Tibial nerve (tissue), 4 donors: ENCODE measurements at places on chromosomes 16 and 17. TPM values are rescaled to one million over a fixed set of nuclear protein-coding genes. Genes with fewer than 3 reads are reported as not detected.

Gene MYL11
- not detected for total RNA-seq

Gene BAIAP3
- total RNA-seq: 2.5 TPM

Gene C1QL1
- 9.8 TPM for total RNA-seq

Gene RPS2
- total RNA-seq: 1,694 TPM

Gene FBXO39
- total RNA-seq: not detected

Gene KRT33A
- not detected for total RNA-seq

Gene HEXIM1
- 27.3 TPM for total RNA-seq

Gene ZNF750
- not detected for total RNA-seq

DNA sequence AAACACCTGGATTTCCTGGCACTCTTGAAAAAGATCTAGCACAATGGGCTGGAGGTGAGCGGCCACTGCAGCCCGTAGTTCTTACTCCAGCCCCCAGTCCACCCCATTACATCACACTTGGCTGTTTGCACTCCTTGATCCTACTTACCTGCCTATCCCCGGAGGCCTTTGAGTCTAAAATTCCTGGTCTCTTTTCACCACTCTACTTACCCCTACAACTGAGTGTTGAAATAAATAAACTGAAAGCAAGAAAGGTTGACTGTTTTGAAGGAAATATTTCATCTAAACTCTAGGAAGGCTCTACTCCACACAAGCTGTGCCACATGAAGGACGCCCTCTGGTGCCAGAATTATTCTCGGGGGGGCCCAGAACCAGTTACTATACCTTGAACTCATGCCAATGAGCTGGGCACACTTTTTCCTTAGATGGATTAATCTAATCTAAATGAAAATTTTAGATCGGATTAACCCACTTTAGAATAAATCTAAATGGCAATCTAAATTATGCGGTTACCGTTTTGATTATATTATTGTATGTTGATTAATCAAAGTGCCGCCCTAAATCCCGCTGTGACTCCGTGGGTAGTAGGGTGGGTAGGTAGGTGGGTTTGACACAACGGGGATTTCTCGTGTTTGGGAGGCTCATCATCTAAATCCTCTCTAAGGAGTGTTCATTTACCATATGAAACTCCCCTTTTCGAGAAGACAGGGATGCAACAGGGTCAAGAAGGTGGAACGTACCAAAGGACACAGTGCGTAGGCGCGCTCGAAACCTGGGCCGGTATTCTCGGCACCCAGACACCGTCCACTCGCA, 651 bp upstream of the EIF1 start:
- peak; percentile 65 for DNase-seq

DNA sequence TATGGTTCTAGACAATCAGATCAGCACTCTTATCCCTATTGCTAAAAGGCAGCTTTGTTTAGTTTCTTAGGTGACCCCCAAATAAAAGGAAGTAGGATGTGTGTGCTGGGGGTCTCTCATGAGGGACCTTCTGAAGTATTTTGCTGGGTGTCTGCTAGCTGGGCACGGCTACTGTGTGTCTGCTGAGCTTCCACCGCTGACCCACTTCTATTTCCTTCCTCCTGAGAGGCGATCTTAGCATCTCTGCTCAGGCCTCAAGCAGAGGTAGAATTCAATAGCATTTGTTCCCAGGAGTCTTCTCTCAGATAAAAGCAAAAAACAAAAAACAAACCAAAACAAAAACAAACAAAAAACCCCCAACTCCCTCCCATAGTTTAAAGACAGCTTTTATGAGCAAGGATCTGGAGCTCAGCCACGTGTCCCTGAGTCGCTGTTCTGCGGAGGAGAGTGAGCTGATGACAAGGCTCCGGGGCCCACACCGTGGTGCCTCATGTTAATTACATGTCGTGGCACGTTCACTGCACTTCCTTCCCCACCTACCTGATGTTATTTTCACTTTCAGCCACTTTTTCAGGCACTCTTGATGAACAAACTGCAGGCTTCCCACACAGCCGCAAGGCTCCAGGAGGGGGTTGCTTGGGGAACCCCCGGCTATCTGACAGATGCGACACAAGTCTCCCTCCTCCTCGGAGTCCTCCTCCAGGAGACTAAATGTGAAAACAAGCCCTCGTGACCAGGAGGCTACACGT, 83.5 kb downstream of the MARCHF10 start:
- no peak for DNase-seq

GRCh38 chr16:85293904-85294642, 181.8 kb upstream of the CIBAR2 start:
- no peak for DNase-seq

DNA sequence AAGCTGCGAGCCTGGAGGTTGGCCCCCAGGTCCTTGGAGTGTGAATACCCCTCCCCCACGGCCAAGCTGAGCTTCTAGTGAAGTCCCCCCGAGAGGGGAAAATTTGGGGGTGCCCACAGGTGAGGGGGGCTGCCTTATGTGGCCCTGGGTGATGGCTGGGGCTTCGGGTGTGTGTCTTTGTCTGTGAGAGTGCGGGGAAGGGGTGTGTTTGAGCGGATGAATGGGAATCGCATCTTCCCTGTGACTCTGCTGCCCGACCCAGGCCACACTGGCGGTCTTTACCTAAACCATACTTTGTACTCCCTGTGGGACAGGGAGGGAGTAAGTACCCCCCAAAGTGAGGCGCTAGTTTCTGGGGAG, 1.3 kb downstream of the SBK1 start:
- no peak for DNase-seq

DNA sequence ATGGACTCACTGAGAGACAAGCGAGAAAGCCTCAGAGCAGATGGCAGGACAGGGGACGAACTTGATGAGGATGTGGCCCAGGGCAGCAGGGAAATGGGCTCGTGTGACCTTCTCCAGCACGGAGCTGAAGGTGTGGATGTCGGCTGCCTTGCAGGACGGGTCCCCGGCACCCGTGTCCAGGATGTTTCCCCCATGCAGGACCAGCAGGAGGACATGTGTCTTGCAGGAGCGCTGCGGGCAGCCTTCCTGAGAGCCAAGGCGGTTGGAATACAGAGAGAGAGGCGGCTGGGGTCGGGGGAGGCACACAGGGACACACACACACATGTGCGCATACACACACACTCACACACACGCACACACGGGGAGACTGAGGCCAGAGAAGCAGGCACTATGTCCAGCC, 39.3 kb downstream of the PIMREG start:
- DNase-seq: no peak

- DNase-seq: no peak
Measured at GRCh38 chr17:80393241-80393890, 21.6 kb upstream of the ENDOV start.

DNA sequence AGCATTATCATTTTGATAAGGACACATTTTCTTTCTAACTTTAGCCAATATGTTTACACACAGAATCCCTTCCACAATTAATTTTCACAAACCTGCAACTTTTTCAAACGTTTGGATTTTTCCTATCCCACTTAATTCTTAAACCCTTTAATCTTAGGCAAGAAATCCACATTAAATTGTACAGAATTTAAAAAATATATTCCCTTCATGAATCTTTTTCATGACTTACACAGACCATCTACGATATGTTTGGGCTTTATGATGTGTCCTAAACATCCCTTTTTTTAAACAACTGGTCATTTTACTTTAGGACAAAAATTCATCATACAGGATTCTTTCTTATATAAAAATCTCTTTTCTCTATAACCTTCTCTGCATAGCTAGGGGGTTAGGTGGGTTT, 241.5 kb upstream of the CNTNAP4 start:
- no peak for DNase-seq

DNA sequence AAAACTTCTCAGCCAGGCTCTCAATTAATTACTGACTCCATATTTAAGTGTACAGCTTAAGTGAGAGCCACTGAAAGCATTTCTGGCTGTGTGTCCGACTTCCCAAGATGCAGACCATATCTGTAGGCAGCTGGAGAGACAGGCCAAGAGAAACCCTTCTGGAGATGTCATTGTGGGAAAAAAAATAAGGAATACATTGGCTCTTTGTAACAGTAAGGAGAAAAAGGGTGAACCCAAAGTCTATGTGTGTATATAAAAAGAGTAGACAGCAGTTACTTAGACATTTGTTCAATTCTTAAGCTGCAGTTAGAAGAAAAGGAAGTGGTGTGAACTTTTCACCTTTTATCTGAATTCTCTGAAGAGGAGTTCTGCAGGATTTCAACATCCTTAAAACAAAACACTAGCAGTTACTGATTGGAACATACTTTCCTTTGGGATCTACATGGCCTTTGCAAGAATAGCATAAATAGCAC, 21.7 kb downstream of the FAM117A start:
- no peak for DNase-seq

DNA sequence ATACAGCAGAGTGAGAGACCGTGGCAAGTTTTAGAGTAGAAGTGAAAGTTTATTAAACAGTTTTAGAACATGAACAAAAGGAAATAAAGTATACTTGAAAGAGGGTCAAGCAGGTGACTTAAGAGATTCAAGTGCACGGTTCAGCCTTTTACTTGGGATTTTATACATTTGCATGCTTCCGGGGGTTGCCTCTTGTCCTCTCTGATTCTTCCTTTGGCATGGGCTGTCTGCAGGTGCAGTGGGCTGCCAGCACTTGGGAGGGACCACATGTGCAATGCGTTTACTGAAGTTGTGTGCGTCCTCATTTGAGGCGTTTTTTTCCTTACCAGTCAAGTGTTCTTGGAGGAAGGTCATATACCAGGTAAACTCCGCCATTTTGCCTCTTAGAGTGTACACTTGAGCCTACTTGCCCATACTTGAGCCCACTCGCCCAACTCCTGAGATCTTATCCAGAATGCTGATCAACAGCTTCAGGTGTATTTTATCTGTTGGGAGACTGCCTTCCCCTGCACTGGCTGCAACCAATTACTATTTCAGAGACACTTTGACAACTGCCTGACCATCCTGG, 195.2 kb downstream of the IRX5 start:
- no peak for DNase-seq

- peak; percentile 65 for DNase-seq
Measured at GRCh38 chr17:9115214-9116191, 94.2 kb downstream of the NTN1 start.

DNA sequence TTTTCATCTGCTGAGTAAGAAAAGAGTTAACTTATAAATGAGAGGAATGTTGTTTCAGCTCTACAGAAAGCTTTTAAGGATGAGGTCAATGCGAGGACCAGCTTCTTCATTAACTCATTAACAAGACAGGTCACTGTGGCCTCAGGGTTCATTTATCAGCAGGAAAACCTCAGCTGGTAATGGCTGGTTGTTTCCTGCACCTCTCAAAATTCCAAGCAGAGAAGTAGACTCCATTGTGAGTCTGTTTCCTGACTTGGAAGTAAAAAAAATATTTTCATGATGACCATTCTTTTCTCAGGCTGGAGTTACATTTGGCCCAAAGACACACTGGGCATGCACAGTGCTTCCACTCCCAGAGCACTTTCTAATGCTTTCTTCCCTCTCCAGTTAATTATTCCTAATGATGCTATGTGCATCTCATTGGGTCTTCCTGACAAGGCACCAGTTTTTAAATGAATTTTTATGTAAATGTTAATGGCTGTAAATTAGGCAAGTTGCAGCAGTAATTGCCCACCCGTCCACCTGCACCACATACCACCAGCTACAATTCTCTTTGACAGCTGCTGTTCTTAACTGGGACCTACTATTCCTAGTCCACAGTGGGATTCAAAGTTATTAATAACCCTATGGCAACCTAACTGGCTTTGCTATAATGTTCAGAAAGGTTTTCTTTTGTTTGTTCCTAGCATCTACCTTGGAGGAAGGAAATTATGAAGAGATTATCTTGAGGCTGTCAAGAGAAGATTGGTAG, 89.5 kb upstream of the BCAR1 start:
- no peak for DNase-seq

GRCh38 chr16:84270531-84270930, 24.1 kb upstream of the WFDC1 start:
- no peak for DNase-seq

DNA sequence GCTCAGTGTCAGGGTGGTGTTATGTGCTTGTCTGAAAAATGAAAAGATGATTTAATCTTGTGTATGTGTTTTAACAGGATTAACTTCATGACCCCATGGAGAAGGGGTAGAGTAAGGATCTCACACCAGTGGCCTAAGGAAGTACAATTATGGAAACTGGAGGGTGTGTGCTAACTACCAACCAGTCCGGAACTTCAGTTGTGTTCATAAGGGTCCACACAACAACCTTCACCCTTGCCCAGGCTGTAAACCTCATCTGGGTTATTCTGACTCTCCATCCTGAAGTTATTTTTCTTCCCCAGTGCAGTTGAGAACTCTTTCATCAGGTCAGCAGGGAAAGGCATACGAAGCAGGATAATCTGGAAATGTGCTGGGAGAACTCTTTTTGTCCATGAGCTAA, 158.9 kb downstream of the MAP2K6 start:
- DNase-seq: no peak

- DNase-seq: no peak
Measured at GRCh38 chr17:45345246-45345553, 28.4 kb upstream of the MAP3K14 start.

DNA sequence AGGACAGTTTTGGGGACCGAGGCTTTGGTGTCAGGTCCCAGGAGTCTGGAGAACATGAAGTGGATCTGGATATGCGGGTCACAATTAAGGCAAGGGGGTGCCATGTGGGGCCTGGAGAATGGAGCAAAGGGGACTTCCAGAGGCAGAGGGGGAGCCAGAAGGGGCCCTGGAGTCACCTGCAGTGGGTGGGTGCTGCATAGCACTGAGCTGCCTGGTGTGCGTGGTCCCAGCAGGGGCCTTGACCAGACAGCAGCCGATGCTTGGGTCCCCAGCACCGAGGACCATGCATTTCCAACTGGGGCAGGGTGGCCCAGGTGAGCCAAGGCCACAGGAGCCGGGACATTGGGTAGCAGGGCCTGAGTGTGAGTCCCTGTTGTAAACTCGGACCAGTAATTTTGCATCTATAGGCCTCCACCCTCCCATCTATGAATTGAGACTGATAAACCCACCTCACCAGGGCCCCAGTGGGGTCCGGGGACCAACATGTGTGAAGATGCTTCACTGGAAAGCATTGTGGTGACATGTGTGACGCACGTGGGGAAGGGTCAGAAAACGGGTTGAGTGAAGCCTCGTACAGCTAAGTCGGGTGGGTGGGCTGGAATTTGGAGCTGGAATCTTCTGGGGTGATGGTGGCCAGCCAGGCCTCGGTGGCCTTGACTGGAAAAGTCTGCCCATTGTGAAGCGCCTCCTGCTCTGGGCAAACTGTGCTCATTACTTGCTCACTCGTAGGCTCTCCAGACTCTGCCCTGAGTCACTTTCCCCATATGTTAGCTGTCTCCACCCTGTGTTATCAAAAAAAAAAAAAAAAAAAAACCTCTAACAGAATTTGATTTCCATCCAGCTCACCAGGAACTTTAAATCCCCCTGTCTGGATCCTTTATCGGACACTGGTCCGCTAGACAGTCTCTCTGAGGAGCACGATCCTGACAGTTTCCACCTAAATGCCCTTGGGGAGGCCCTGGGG, 90.5 kb upstream of the ZNF469 start:
- DNase-seq: no peak

GRCh38 chr17:53527473-53527872, 295.3 kb upstream of the KIF2B start:
- no peak for DNase-seq

DNA sequence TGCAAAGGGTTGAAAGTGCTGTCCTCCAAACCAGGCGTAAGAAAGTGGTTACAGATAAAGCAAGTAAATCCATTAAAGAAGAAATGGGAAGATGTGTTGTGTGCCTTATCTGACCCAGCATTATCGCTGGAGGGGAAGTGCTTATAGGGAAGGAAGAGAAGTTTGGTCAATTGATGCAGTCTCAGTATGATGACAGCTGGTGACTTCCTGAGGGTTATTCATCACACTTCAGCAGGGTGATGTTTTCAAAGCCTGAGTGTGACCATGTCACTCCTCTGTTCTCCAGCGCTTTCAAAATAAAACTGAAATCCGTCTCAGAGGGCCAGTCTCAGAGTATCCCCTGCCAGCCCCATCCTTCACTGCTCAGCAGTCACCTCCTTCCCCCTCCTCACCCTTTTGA, 505.4 kb upstream of the RBFOX1 start:
- no peak for DNase-seq

GRCh38 chr17:17150448-17150800, 55.7 kb downstream of the PLD6 start:
- no peak for DNase-seq
